ENCODE measurements at places on chromosomes 3 and 15.
A peak's percentile ranks its signal among the peaks of the same experiment; 100 is the strongest.

DNA sequence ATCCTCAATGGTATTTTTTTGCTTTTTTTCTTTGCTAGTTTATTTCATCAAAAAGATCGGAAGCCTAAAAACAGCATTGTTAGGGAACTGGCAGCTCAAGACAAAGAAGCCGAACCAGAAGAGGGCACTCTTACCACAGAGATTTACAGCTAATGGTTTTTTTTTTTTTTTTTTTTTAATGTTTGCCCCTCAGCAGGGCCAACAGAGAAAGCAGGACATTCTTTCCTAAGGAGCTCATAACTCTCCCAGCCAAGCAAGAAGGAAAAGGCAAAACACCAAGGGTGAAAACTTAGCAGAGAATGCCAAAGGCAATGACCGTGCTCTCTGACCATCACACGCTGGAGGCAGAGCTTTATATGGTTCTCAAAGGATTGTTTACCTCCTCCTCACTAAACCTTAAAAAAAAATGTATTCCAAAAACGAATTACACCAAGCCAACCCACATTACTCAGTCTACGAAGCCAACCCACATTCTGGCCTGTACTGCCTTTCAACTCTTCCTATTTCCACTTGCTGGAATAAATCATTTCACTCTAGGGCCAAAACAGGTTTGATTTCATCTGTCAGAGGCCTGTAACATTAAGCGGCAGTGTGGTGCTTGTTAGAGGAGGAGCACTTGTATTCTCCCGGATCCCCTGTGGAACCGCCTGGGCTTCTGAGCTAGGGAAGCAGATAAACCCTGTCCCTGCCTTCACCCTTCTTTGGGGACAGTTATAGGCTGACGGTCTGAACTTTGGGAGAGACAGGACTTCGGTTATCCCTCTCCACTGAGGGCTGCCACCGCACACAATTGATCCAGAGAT, 35.6 kb upstream of the GYG1 start:
- peak; percentile 57 for DNase-seq

DNA sequence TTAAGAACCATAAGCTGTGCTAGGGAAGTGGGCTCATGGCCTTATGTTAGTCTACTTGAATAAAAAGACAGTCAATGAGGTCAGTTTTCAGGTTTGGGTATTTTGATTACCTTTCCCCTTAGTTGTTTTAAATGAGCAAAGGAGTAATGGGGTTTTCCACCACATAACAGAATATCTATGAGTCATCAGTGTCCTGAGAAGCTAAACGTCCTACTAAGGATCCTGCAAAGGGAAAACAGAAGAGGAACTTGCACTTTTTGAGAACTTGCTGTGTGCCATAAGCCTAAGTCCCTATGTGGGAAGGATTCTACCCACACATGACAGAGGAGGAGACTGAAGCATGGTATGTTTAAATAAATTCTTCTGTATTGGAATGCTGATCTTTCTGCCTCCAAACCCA, 292.8 kb upstream of the TMC3 start:
- DNase-seq = no peak

GRCh38 chr3:23055733-23056376, 147.3 kb upstream of the UBE2E2 start:
- no peak for DNase-seq

DNA sequence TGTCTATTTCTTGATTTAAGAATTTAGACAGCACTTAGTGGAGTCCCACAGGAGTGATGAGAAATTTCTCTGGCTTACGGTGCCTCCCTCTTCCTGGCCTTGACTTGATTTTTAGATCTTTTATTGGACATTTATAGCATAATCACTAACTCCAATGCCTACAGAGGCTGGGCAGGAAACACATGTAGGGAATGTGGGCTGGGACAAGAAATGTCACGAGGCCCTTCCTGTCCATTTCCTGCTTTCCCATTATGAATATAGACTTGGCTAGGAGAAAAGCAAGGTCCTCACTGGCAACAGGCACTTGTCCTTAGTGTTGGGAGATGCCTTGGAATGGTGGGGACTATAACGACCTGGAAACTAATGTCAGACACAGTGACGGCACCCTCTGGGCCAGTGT, 100.3 kb downstream of the MYLK start:
- no peak for DNase-seq

DNA sequence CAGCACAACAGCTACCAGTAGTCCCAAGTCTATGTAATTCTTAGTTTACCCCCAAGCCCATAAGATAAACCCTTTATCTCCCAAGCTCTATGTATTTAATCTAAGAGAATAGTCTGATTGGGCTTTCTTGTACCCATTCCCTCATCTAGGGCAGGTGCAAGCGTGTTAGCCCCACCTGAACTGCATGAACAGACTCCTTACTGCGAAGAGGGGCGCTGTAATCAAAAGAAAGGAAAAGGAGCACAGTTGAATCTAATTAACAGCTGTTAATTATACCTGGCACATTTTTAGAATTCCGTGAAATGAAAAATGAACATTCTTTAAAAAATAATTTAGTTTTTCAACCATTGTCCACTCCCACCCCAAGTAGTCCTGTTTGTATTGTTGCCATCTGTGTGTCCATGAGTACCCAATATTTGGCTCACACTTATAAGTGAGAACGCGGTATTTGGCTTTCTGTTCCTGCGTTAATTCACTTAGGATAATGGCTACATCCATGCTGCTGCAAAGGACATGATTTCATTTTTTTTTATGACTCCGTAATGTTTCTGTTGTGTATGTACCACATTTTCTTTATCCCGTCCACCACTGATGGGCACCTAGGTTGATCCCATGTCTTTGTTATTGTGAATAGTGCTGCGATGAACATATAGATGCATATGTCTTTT, 26.5 kb upstream of the NEDD4 start:
- no peak for DNase-seq

Measured in CD4-positive, alpha-beta T cell treated with Interleukin-10 for 1 hour (primary cell).